Astrocyte (in vitro differentiated cells and primary cell): ENCODE measurements at places on chromosomes 2 and 18. TPM values are rescaled to one million over a fixed set of nuclear protein-coding genes. Genes with fewer than 3 reads are reported as not detected.

The SLC38A11 gene
- total RNA-seq: not detected in 2 replicates

The RAPGEF4 gene
- total RNA-seq: 0.62 and 1.1 TPM in 2 replicates

The DQX1 gene
- total RNA-seq: 0.73 and 0.84 TPM in 2 replicates

The AQP12B gene
- not detected in 2 replicates for total RNA-seq

The SNTG2 gene
- 1.9 TPM in 2 replicates for total RNA-seq

The DYNAP gene
- not detected in 2 replicates for total RNA-seq

The ACTG2 gene
- 298 and 540 TPM in 2 replicates for total RNA-seq

The CHAC2 gene
- 3.1 and 3.6 TPM in 2 replicates for total RNA-seq

The SCN7A gene
- 0.36 and 0.50 TPM in 2 replicates for total RNA-seq

The SPC25 gene
- total RNA-seq: 0.60 and 1.6 TPM in 2 replicates

The TCF23 gene
- total RNA-seq: not detected in 2 replicates

The ZC3H8 gene
- total RNA-seq: 7.5 and 7.7 TPM in 2 replicates

The PCARE gene
- not detected in 2 replicates for total RNA-seq

The NTSR2 gene
- not detected in 2 replicates for total RNA-seq

The SERPINB5 gene
- 0.38 TPM in 1 of 2 replicates, not detected in the other for total RNA-seq

The DUSP19 gene
- 3.1 and 3.7 TPM in 2 replicates for total RNA-seq

The UGT1A4 gene
- total RNA-seq: not detected in 2 replicates

The ADCYAP1 gene
- not detected in 2 replicates for total RNA-seq

The CHST9 gene
- total RNA-seq: 0.96 and 1.3 TPM in 2 replicates

The ZNF397 gene
- 7.9 and 8.0 TPM in 2 replicates for total RNA-seq

The PTH2R gene
- not detected in 2 replicates for total RNA-seq

The CNDP1 gene
- 0.31 TPM in 1 of 2 replicates, not detected in the other for total RNA-seq

The CNGA3 gene
- total RNA-seq: not detected in 2 replicates

The TMEM18 gene
- total RNA-seq: 16.8 and 18.6 TPM in 2 replicates

The GPR45 gene
- 0.22 TPM in 1 of 2 replicates, not detected in the other for total RNA-seq

The CMPK2 gene
- 32.5 and 38.6 TPM in 2 replicates for total RNA-seq

The L3MBTL4 gene
- total RNA-seq: 0.52 and 0.58 TPM in 2 replicates

The GALNT5 gene
- 2.2 and 3.1 TPM in 2 replicates for total RNA-seq

The TGFA gene
- total RNA-seq: 0.55 and 1.4 TPM in 2 replicates

The DUSP28 gene
- 3.2 and 4.1 TPM in 2 replicates for total RNA-seq

The ZC3H15 gene
- 64.0 and 76.4 TPM in 2 replicates for total RNA-seq

The PLCL1 gene
- 0.84 and 1.6 TPM in 2 replicates for total RNA-seq

The ACTR1B gene
- 35.6 and 36.2 TPM in 2 replicates for total RNA-seq

The DOK6 gene
- 2.9 and 3.1 TPM in 2 replicates for total RNA-seq

The STEAP3 gene
- total RNA-seq: 38.8 and 43.1 TPM in 2 replicates

The EFHD1 gene
- total RNA-seq: 15.7 and 18.8 TPM in 2 replicates

The MOCOS gene
- 1.4 and 1.9 TPM in 2 replicates for total RNA-seq

The STPG4 gene
- total RNA-seq: 0.55 and 0.64 TPM in 2 replicates

The CYTIP gene
- total RNA-seq: 0.12 and 0.16 TPM in 2 replicates

The CAPN14 gene
- total RNA-seq: 0.12 and 0.14 TPM in 2 replicates

The ITPRIPL1 gene
- 0.10 and 0.45 TPM in 2 replicates for total RNA-seq

The MC2R gene
- total RNA-seq: not detected in 2 replicates

The KCNJ3 gene
- total RNA-seq: not detected in 2 replicates

The TPO gene
- not detected in 2 replicates for total RNA-seq

The RNF181 gene
- 155 and 176 TPM in 2 replicates for total RNA-seq

The LBH gene
- 51.7 and 63.7 TPM in 2 replicates for total RNA-seq

The KCNG2 gene
- 0.16 TPM in 1 of 2 replicates, not detected in the other for total RNA-seq

The ERICH2 gene
- total RNA-seq: 1.7 and 1.9 TPM in 2 replicates

The RPRM gene
- 0.53 and 0.86 TPM in 2 replicates for total RNA-seq

The CTLA4 gene
- total RNA-seq: not detected in 2 replicates

The GAREM1 gene
- 9.0 and 9.9 TPM in 2 replicates for total RNA-seq
